ENCODE measurements at places on chromosomes 7 and 10. TPM values are rescaled to one million over a fixed set of nuclear protein-coding genes. Genes with fewer than 3 reads are reported as not detected.

Gene SEM1
- 36.5 TPM for total RNA-seq

Gene FOXP2
- total RNA-seq, result 0.41 TPM

Gene GALNT17
- total RNA-seq, result not detected

Gene COG5
- 25.6 TPM for total RNA-seq

Gene GNGT1
- total RNA-seq, result not detected

Gene UCMA
- not detected for total RNA-seq

- DNase-seq, result no peak
Observed at GRCh38 chr7:157496416-157497275, 159.8 kb downstream of the DNAJB6 start.

DNA sequence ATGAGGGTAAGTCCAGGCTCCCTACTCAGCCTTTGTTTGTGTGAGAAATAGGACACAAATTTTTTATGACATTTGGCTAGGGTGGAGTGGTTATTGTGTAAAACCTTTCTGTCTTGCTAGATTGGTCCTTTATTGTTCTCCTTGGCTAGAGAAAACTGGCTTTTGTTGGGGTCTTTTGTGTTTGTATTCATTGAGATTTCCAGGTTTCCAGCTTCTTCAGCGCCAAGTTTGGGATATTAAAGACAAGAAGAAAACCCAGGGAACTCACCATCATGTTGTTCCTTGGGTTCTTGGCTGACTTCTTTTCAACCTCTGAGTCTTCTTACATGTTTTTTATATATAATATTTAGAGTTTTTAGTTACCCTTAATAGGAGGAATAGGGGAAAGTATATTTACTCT is 310.0 kb downstream of the HPSE2 start:
- DNase-seq, result no peak

DNA sequence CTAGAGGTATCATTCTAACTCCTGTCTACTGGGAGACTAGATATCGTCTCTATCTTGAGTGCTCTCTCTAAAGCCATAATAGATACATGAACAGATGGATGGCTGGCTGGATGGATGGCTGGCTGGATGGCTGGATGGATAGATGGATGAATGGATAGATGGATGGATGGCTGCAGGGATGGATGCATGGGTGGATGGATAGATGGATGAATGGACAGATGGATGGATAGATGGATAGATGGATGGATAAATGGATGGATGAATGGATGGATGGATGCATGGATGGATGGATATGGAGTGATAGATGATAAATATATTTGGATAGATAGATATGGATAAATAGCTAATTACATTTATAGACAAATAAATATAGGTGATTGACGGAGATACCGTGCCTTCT is 191.2 kb upstream of the KLF6 start:
- DNase-seq, result no peak

DNA sequence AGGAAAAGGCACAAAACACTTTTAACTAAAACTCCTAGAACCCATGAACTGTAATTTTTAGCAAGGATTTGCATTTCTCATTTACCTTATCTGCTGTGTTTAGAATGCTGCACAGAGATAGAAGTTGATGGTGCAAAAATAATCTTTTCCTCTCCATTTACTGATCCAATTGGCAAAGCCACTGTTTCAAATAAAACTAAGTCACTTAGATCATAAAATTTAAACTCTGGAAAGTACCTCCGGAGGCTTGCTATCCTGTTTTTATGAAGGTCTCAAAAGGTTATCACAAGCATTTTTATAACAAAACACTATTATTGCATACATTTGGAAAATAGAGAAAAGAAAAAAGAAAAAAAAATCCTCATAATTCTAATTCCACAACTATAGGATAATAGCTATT is 7.6 kb downstream of the CPA2 start:
- no peak for DNase-seq

DNA sequence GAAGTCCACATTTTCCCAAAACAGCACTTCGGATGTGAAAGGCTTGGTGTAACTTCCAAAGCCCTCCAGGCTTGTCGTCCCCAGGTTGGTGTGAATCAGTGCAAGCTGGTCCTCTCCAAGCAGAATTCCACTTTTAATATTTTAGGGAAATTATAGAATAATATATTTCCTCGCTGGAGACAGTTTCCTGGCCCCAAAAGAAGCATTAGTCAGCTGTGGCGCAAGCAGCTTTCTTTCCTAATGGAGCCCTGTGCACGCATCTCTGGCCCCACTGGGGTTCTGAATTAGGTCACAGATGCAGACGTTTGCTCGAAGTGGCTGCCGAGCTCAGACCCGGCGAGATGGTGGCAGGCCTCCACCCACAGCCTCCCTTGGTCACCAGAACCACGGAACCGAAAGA is 33.3 kb upstream of the MNX1 start:
- DNase-seq, result no peak

GRCh38 chr7:99253369-99253768 is 19.3 kb upstream of the MYH16 start:
- no peak for DNase-seq

GRCh38 chr10:5945561-5946418 is 31.6 kb downstream of the IL15RA start:
- peak; percentile 86 for DNase-seq

- DNase-seq, result no peak
Observed at GRCh38 chr10:122468307-122468925, 7.1 kb downstream of the HTRA1 start.

DNA sequence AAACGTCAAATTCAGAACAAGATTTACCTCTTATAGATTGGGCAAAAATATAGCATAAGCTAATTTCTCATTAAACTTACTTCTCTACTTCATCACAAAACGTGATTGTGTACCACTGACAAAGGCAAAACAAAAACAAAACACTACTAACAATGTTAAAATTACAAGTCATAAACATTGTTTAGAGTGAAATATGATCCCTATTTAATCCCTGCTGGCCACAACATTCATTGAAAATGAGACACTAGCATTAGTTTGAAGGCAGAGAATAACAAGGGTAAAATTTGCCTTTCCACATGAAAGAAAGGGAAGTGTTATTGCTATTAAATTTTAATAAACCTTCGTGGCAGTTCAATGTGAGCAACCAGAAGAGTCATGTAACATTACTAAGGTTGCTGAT is 45.0 kb downstream of the SEMA3A start:
- no peak for DNase-seq
